ENCODE measurements at places on chromosomes 3 and 15.
A peak's percentile ranks its signal among the peaks of the same experiment; 100 is the strongest.

- DNase-seq = no peak
These were observed 79.8 kb downstream of the NECTIN3 start for GRCh38 chr3:111151438-111151837.

GRCh38 chr3:105430455-105430854 lies 63.7 kb downstream of the ALCAM start:
- DNase-seq = no peak

DNA sequence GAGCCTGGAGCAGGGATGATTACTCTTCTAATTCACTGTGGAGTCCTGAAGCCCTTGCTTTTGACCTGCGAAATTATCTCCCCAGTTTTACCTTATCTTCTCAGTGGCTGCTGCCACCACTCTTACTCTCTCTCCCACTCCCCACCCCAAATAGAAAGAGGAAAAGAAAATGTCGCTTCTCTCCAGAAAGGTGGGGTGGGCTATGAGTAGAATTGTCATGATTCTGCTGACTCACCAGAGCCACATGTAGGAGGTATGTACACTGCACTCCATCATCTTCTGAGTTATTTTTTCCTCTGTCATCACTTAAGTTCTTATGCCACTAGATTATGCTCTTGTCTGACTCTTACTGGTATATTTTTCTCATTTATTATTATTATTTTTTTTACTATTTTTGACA lies 43.9 kb upstream of the TMEM158 start:
- no peak for DNase-seq

DNA sequence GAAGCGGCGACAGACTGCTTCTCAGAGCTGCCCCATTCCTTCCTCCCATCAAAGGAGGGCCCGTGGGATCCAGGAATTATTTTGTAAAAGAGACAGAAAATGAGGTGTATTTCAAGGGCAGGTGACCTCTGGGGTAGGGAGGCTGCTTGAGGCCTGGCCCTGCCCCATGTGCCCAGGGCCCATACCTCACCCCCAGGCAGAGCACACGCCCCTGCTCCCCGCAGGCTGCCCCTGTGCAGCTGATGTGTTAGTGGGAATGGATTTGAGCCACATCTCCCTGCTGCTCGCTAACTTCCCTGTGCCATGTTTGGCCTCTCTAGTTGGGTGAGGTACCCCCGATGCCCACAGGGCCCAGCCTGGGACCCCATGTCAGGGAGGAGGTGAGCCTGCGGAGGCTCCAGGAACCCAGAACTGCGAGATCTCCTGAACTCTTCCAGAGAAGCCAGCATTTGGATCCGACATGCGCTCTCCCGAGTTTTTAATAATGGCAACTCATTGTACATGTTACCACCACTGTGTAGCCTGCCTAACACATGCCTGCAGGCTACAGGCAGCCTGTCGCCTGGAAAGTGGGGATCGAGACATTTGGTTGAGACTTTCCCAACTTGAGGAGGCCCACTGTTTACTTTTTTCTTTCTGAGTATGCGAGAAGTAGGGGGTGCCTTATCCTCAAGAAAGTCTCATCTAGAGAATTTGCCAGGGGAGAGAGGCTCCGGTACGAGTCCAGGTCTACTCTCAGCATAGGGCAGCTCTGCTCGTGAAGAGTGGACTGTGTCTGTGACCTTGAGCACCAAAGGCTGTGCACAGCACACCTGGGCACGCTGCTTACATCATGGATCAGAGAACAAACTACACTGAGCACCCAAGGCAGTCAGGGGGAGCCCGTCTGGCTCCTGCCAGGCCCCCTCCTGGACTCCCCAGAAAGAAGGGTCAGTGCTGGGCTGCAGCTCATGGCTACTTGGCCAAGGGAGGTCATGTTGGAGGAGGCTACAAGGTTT lies 36.1 kb downstream of the PCSK6 start:
- DNase-seq = no peak

GRCh38 chr15:69060744-69061143 lies 46.2 kb downstream of the NOX5 start:
- no peak for DNase-seq

DNA sequence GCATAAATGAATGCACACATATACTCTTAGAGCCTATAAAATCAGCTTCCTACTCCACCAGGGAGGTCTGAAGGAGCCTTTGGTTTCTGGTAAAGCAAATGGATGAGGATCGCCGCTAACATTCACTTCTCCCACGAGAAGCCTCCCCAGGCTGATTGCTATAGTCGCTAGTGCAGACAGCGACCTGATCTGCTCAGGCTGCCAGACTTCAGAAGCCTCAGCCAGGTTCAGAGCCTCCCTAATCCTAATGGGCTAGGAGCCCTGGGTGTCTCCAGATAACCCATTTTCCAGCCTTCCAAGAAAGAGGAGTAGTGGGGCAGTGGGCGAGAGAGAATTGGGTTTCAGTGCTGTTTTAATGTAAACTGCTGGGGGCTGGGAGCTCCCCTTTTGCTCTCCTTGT lies 35.4 kb downstream of the TPM1 start:
- no peak for DNase-seq

DNA sequence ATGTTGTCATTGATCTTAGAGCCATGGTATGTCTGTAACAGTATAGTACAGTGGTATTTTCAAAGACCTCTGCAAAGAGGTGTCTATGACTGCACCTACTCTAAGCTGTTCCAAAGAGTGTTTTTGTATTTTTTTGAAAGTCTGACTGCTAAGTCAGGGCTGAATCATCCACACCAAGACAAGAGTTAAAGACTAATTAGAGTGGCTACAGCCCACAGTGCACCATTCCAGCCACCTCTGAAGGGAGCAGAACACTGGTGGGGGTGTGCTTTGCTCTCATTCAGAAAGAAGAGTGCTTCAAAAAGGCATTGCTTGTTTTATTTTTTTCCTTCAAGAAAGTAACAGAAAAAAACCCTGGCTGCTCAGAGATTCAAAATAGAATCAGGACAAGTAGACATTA lies 301.4 kb downstream of the GABRG3 start:
- DNase-seq = no peak

DNA sequence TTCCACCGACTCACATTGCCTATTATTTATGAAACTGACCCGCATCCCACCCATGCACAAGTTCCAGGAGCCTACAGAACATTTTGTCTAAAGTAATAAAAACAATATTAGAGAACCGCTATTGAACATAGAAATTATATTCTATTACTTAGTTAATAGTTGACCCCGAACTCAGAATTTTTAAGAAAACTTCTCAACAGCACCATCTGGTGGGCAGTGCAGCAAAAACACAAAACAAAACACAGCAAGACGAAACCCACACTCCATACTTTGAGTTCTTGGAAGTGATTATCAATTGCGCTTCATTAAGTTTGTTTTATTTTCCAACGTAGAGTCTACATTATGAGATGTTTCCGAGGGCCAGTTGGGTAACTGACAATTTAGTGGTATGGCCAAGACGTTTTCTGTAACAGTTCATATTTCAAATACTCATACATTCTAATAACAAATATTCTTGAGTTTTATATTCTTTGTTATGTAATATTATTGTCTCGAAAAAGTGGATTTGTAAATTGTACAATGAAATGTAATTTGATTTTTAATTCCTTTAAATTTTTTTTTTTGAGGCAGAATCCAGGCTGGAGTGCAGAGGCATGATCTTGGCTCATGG lies 24.0 kb upstream of the C3orf70 start:
- DNase-seq = peak; percentile 13

GRCh38 chr3:171776411-171776810 lies 33.9 kb downstream of the PLD1 start:
- DNase-seq = no peak

DNA sequence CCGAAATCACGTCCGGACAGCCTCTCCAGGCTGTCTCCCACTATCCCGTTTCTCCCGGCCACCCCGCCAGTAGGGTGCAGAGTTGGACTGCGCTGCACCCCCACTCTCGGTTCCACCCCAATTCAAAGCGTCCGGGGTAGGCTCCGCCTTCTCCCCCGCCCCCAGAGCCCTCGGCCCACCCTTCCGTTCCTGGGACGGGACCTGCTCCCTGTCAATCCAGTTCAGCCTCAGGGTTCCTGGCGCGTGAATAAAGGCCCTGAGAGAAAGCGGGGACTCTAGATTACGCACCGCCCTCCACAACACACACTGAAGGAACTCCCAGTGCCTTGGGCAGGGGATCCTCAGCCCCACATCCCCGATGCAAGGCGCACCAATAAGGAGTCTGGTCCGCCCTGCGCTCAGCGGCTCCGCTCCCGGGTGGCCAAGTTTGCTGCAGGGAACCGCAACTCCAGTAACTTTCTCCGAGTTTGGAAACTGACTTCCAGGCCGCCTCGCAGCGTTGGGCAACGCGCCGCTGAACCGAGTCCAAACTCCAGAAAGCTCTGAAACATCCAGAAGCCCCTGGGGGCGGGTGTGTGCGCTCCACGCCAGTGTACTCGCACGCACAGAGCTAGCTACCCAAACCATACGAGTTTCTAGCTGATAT lies 1.9 kb downstream of the ADAMTS9 start:
- DNase-seq = no peak

DNA sequence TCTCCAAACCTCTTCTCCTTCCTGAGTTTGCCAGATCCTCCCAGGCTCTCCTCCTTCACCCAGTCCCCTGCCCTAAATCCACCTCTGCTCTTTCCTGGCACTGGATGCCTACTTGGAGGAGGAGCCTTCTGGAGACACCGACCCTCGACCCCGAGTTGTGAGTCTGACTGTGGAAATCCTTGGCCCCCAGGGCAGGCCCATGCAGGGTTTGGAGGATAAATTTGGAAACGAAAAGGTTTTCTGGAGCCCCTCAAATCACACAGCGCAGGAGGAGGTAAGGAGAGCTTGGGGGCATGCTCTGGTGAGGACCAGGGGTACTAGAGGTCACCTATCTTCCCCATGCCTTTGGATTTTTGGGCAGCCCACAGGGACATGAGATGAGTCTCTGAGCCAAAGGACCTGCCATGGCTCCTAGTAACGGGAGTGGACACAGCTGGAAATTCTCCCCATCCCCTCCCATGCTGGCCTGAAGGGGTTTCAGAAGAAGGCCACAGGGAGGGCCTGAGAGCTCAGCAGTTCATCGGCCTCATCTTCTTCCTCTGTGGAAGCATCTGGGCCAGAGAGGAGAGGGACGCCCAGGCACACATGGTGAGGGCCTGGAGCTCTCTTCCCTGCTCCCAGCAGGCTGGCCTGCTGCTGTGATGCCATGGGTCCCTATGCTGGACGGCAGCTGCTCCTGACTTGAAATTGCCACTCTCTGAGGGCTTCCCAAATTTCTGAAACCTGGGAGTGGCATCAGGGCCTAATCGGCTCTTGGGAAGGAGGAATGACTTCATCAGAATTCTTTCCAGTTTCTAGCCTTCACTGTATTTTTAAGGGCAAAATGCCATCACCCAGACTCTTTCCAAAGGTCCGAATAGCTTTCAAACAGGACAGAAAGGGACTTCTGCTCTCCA lies 68.6 kb upstream of the ITGA11 start:
- no peak for DNase-seq
